ENCODE measurements at places on chromosomes 7 and 10.
A peak's percentile ranks its signal among the peaks of the same experiment; 100 is the strongest.

GRCh38 chr7:33678569-33679335 lies 226.6 kb upstream of the BMPER start:
- no peak for DNase-seq

- DNase-seq = no peak
These were observed 75.0 kb upstream of the ADAM12 start for GRCh38 chr10:126463286-126463685.

- peak; percentile 89 for DNase-seq
These were observed 240.5 kb upstream of the PRSS58 start for GRCh38 chr7:142498364-142498763.

DNA sequence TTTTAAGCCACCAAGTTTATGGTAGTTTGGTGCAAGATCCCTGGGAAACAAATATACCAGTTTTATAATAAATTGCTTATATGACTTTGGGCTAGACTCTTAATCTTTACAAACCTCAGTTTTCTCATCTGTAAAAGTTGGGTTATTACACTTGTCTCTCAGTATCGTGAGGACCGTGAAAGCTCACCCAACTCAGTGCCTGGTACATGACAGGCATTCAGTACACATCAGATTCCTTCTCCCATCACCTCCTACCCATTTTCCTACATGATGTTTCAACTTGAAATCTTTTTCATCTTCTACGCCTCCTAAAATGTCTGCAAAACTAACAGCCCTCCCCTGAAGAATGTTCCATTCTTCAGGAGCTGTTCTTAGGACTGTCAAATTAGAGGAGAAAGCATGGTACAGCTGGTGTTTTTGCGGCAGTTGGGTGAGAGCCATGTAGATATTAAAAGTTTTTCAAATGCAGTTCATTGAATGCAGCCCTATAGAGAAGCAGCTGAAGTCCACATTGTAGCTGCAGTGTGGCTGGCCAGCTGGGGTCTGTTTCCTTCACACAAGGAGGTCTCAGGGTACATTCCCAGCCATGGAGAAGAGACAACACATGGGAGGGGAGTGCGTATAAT lies 812.8 kb downstream of the LRMDA start:
- DNase-seq = peak; percentile 59

- no peak for DNase-seq
These were observed 65.2 kb downstream of the ATE1 start for GRCh38 chr10:121862649-121863048.
